Stimulated activated CD8-positive, alpha-beta memory T cell treated with anti-CD3 and anti-CD28 coated beads, Interleukin-7, amount 100 ng/mL, for 48 hours (primary cell): ENCODE measurements at places on chromosomes 5 and 9.

GRCh38 chr5:149767281-149767550, 37.1 kb downstream of the PPARGC1B start:
- no peak for DNase-seq

- no peak for DNase-seq
Observed at GRCh38 chr5:76765249-76765648, 49.3 kb downstream of the F2R start.

GRCh38 chr9:4661611-4662010, 483 bp upstream of the PLPP6 start:
- no peak for DNase-seq

DNA sequence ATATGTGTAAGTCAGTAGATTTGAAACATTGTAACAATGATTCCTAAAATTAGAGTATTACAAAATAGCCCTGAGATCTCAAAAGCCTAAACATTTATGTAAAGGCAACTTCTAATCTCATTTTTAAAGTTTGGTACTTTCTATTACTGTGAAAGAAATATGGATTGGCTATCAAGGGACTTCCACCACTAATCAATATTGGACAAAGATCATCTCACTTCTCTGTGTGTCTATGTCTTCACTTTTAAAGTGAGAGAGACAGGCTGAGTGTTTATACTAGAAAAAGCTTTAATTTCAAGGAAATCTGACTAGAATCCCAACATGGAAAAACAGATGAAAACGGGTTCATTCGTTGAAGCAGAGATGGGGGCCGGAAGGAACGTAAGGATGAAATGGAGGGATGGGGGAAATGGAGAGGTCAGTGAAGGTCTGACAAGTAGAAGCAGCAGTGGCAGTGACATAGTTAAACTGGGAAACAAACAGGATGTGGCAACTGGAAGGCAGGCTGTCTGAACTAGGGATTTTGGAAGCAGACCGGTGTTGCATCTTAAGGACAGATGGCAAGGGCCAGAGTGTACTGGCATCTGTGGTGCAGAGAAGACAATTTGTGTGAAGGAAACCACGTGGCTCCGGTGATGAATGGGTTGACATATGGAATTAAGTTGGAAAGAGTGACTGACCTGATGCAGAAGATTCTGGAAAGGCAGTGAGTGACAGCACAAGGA, 60.8 kb downstream of the PDE4D start:
- DNase-seq, result no peak

GRCh38 chr9:123590499-123590898, 234.5 kb downstream of the CRB2 start:
- no peak for DNase-seq

- no peak for DNase-seq
Observed at GRCh38 chr5:169142264-169142970, 158.5 kb downstream of the SLIT3 start.

- no peak for DNase-seq
Observed at GRCh38 chr9:91654527-91654926, 230.9 kb upstream of the NFIL3 start.

DNA sequence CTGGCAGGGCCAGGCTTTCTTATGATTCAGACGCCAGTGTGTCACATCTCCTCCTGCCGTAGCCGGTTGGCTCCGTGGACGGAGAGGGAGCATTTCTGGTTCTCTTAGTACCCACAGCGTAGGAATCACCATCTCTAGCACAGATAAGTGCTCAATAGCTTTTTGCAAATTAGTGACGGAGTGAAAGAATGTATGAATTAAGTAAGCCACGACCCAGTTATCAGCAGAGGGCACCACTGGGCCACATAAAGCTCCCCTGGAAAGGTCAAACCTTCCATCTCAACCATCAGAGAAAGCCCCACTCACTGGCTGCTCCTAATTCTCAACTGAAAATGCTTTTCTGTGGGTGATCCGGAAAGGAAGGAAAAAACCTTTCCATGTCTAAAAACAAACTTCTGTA, 317.0 kb upstream of the ADCY2 start:
- DNase-seq, result no peak

- no peak for DNase-seq
Observed at GRCh38 chr5:607541-608428, 4.4 kb upstream of the CEP72 start.

DNA sequence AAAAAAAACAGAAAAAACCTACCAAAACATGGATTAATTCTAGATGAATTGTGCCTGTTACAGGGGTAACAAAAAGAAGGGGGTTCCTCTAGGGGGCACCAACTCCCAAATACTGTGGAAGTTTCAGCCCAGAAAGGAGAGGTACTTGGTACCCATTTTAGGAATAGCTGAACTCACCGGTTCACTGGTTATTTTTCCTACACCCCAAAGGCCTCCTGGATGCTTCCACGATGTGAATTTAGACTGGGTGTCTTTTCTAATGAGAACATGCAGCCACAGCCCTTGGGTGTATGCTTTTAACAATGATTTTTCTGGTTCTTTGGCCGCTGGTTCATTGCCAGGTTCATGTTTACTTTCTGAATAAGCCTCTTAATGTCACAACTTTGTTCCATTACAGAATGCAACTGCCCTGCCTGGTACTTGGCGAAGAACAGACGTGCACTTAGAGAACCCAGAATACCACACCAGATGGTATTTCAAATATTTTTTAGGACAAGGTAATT, 46.7 kb downstream of the GARNL3 start:
- DNase-seq, result peak; percentile 10

DNA sequence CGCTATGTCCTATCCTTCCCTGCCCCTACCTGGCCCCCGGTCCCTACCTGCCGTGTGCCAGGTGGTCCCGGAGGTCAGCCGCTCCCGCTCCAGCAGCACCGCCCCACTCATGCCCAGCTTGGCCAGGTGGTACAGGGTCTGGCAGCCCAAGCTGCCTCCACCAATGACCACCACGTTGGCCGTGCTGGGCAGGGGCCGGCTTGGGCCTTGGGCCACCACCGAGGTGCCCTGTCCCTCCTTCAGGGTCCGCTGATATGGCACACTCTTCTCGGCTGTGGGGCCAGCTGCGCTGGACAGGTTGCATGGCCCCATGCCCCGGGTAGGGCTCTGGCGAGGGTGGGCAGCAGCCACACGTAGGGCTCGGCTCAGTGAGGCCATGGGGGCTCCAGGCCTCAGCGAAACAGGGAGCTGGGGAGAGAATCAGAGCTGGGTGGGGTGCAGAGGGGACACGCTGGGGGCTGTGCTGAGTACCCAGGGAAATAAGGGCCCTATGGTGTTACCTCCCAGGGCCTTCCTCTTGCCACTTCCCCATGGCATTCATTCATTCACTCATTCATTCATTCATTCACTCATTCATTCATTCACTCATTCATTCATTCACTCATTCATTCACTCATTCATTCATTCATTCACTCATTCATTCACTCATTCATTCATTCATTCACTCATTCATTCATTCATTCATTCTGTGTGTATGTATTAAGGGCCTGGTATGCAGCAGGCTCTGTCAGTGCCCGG, 4.2 kb downstream of the SARDH start:
- DNase-seq, result no peak

GRCh38 chr9:20838218-20838617, 154.2 kb downstream of the FOCAD start:
- DNase-seq, result no peak

GRCh38 chr9:114314881-114315722, 7.8 kb upstream of the ORM1 start:
- DNase-seq, result no peak

GRCh38 chr5:140466981-140467742, 65.5 kb downstream of the ANKHD1 start:
- DNase-seq, result no peak

DNA sequence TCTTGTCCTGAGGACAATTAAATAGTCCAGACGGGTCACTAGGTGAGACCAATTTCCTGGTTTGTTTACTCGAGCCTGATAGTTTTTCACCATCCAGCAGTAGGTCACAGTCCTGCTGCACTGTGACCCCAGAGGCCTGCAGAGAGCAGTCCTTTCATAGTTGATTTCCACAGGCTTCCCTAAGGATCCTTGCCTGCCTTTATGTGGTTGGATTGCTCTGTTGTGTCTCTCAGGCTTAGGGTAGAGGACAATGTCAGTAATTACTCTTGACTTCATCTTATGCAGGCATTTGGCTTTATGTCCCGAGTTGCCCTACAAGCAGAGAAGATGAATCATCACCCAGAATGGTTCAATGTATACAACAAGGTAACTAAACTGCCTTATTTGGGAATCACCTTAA, 9.0 kb upstream of the CATSPER3 start:
- DNase-seq, result no peak

DNA sequence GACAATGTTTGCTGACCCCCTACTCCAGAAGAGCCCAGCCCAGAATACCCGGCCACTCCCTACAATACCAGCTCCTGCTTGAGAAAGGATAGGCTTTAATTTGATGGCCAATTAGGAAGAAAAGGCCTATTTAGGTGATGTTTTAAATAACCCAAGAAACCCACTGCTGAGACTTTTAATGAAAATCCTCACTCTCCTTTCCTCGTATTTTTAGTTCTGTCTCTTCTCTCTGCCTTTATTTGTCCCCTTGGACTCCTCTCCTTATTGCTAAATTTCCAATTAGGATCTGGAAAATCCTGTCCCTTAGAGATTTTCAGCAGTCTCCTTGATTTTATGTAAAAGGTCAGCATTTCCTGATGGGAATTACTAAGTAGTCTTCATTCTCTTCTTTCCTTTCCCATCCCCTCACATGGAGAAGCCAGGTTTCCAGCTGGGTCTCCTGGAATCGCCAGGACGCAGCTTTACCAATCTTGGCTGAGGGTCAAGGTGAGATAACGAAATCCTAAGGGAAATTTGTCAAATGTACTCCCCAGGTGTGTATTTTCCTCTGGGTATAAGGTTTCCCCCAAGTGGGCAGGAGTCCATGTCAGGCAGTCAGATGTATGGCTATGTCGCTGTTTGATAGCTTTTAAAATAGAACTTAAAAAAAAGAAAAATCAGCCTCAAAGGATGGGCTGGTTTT, 11.7 kb downstream of the STC2 start:
- DNase-seq, result no peak

- no peak for DNase-seq
Observed at GRCh38 chr9:75378036-75378435, 289.7 kb downstream of the OSTF1 start.

DNA sequence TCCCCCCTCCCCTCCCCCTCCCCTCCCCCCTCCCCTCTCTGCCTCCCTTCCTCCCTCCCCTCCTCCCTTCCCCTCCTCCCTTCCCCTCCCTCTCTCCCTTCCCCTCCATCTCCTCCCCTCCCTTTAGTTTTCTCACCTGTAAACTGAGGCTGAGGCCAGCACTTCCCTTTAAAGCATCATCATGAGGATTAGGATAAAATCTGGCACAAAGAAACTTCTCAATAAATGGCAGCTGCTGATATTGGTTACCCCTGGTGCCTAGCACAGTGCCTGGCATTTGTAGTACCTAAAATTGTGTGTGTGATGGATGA, 41.9 kb downstream of the RAI14 start:
- DNase-seq, result no peak

- DNase-seq, result no peak
Observed at GRCh38 chr9:135478829-135479468, 633 bp upstream of the PPP1R26 start.

GRCh38 chr5:151469992-151470391, 22.6 kb downstream of the SLC36A1 start:
- DNase-seq, result no peak

DNA sequence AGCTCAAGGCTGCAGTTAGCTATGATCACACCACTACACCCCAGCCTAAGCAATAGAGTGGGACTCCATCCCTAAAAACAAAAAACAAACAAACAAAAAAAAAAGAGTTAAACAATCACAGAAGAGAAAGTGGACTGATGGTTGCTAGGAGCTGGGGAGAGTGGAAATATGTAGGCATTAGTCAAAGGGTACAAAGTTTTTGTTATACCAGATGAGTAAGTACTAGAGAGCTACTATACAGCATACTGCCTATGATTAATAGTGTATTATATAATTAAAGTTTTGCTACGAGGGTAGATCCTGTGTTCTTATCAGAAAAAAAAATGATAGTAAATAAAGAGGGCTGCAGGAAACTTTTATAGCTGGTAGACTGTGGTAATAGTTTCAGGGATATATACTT, 538.6 kb downstream of the ELAVL2 start:
- DNase-seq, result no peak

- no peak for DNase-seq
Observed at GRCh38 chr5:158943569-158943968, 156.1 kb downstream of the EBF1 start.

DNA sequence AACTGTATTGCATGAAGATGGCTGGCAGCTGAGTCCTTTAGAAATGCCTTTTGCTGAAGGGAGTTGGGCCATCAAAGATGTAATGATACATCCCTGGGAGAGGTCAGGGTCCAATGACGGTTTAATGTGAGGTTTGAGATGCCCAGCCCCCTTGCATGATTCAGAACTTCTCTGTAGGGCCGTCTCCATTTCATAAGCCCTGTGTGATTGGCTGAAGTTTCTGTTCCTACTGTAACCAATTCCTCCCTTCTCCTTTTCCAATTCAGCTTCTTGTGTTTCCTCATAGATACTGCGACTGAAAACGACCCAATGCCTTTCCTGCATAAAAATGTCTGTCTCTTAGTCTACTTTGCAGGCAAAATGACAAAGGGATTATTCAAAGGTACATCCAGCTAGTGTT, 47.9 kb upstream of the ST8SIA4 start:
- no peak for DNase-seq

DNA sequence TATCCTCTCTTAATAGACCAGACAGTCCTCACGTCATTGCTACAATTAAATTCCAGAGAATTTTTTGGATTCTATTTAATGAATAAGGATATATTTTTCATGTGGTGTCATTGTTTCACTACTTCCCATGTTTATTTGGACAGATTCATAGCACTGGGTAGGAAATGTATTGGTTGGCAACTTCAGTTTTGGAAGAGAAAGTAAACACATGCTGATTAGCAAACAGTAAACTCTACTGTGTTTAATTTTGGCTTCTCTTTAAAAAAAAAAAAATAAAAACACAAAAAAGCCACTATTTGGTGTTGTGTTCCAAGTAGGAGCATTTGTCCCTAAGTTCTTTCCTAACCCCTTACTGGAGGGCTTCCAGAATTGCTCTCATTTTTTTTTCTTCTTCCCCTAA, 77.3 kb downstream of the NFIB start:
- DNase-seq, result no peak

DNA sequence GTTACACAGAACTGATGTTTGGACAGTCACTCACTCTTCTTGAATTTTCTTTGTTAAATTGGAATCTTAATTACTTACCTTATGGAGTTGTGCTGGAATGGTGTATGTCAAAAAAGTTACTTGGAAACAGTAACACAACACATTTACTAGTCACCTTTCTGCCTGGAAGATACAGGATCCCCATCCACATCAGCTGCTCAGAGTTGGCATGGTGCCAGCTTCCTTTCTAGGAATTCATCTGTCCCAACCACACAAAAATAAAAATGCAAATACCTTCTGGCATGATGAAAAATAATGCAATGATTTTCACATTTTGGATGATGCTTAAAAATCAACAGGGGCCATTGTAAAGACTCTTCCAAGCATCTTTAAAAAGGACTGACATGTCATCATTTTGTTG, 341.5 kb downstream of the TMEM38B start:
- no peak for DNase-seq

DNA sequence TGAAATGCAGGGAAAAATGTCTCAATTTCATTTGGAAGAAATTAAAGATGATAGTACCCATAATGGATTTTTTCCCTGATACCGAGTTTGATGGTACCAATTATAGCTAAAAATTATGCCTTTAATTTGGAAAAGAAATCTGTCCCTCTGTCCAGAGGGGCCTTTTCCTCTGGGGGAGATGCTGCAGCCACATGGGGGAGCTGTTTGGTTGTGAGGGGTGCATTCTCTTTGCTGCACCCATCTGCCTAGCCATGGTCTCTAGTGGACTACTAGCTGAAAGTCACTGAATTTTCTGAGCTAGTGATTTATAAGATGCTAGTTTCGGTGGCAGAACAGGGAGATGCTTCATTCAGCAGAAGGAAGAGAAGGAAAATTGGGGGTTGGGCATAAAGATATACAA, 9.6 kb downstream of the SEC61B start:
- no peak for DNase-seq
